A549 treated with CORT108297 at 1 μM for 4 hours (cell line): ENCODE measurements at places on chromosomes 16 and 17. TPM values are rescaled to one million over a fixed set of nuclear protein-coding genes. Genes with fewer than 3 reads are reported as not detected.

Gene TLCD2
- 1.1 to 1.8 TPM (median 1.3 TPM) in 5 replicates for total RNA-seq

Gene CD7
- 0.05 to 0.15 TPM (median 0.10 TPM) in 4 of 5 replicates, not detected in the other for total RNA-seq

Gene UNC13D
- total RNA-seq: 4.5 to 5.2 TPM (median 5.0 TPM) in 5 replicates

Gene KRTAP3-2
- total RNA-seq: 0.20 to 0.42 TPM (median 0.34 TPM) in 5 replicates
